ENCODE measurements at places on chromosomes 3 and 15. TPM values are rescaled to one million over a fixed set of nuclear protein-coding genes. Genes with fewer than 3 reads are reported as not detected.
A peak's percentile ranks its signal among the peaks of the same experiment; 100 is the strongest.

DUOXA1 gene
- 0.51 TPM for polyA plus RNA-seq

DUOXA2 gene
- 0.17 TPM for polyA plus RNA-seq

DNA sequence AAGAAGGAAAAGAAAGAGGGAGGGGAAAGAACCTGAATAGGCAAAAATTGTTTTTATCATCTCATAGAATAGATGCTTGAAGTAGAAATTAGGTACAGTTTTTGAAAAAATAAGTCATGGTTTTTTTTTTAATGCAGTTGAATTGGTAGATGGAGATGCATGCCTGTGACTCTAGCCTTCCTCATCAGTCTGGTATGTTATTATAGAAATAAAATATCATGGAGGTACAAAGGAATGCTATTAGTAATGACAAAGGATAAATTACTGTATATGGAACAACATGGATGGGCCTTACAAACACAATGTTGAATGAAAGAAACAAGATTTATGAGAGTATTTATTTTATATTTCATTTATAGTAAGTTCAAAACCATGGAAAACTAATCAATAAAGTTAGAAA is 162.4 kb upstream of the GALNT15 start:
- no peak for DNase-seq

DNA sequence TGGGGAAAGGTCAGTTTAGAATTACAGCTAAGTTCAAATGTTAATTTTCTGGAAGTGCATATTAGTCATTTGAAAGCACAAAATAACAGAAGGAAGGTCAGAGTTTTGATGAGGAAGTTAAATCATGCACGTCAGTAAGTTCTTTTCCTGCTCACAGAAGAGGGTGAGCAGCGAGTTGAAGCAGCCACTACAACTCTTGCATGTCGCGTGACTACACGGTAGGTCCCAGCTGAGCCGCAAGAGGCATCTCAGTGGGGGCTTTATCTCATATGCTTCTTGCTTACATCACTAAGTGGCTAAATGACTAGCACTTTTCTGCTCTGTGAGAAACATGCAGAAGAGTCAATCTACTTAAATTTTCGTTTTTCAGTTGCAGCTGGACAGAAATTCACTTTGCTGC is 21.3 kb upstream of the SEC62 start:
- DNase-seq, result no peak

ZNF774 gene
- 1.0 TPM for polyA plus RNA-seq

- no peak for DNase-seq
Measured at GRCh38 chr15:34339946-34340345, 2.4 kb upstream of the SLC12A6 start.

PLSCR4 gene
- 68.6 TPM for polyA plus RNA-seq

DNA sequence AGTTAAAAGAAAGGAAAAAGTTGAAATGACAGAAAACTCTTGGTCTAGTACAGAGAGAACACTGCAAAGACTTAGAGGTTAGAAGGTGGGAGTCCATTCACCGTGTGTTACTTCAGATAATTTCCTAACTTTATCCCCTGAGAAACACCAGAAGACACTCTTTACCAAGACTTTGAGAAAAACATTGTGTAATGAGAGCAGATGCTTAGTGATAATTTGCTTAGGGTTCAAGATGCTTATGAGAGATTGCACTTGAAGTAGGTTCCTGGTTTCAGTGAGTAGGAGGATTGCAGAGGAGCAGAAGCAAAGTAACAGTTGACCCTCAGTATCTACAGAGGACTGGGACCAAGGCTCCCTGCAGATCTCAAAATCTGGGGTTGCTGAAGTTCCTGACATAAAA is 594.1 kb downstream of the NR2F2 start:
- no peak for DNase-seq

DNA sequence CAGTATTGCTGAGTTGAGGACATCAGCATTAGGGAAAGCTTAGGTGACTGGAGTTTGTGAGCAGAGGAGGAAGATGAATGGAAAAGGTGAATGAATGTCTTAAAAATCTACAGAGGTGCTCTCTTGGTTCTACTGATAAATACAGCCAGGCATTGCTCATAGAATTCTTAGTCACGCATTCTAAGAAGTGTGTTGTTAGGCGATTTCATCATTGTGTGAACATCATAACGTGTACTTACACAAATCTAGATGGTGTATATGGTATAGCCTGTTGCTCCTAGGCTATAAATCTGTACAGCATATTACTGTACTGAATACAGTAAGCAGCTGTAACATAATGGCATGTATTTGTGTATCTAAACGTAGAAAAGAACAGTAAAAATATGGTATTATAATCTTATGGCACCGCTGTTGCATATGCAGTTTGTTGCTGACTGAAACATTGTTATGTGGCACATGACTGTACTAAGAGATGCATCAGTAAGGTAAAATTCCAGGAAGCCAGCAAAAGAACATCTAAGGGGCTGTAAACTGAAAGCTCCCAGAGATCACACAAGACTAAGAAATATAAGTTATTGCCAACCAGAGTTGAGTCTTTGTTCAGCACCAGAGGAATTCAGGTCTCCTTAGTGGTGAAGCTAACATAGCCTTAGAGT is 42.9 kb upstream of the ASB14 start:
- no peak for DNase-seq

DNA sequence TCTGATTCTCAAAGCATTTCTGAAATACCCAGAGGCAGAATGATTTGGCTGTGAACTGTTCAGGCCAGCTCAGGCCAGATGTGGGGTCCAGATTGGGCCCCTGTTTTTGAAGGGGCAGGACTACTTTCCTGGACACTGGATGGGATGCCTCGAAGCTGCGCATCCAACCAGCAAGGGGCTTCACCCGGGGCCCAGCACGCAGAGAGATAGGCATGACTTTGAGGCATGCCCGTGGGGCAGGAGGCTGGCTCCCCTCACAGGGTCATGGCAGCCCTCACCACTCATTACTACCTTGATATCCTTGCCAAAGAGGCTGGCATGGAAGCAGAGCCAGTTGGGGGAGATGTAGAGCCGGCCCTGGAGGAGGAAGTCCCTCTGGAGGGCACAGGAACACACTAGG is 30.1 kb downstream of the GRAMD2A start:
- no peak for DNase-seq

- no peak for DNase-seq
Measured at GRCh38 chr3:132211896-132212295, 105.3 kb upstream of the ACP3 start.

SLC9C1 gene
- polyA plus RNA-seq, result not detected

DNA sequence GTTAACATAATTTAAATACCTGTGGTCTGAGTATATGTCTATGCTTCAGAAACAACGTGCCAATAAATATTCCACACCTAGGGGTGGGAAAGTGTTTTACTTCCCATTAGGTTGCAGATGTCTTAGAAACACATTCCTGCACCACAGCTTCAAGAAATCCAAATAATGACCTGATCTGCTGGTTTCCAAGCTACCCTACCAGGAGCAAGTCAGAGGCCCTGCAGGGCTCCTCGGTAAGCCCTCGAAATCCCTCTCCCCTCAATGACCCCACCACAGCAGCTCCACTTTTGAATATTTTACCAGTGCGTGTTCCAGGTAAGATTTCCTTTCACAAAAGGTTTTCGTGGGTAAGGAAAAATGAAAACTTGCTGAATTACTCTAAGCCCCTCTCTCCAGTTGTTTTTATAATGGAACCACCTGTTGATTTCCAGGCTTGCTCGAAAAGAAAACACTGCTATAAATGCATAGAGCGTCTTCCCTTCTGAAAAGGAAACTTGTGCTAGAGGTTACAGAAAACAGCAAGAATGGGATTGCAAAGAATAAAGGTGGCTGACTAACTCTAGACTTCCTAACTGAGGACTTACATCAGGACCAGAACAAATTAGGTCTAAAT is 12.6 kb downstream of the IL12A start:
- DNase-seq, result no peak

- no peak for DNase-seq
Measured at GRCh38 chr3:184524981-184525336, 36.6 kb upstream of the EPHB3 start.

GRCh38 chr15:75201616-75202250 is at the start of gene C15orf39:
Gene C15orf39 (plus strand): TSS chr15:75201882. CDS start chr15:75206049, 4,167 bp downstream.
- DNase-seq, result peak; percentile 82

DNA sequence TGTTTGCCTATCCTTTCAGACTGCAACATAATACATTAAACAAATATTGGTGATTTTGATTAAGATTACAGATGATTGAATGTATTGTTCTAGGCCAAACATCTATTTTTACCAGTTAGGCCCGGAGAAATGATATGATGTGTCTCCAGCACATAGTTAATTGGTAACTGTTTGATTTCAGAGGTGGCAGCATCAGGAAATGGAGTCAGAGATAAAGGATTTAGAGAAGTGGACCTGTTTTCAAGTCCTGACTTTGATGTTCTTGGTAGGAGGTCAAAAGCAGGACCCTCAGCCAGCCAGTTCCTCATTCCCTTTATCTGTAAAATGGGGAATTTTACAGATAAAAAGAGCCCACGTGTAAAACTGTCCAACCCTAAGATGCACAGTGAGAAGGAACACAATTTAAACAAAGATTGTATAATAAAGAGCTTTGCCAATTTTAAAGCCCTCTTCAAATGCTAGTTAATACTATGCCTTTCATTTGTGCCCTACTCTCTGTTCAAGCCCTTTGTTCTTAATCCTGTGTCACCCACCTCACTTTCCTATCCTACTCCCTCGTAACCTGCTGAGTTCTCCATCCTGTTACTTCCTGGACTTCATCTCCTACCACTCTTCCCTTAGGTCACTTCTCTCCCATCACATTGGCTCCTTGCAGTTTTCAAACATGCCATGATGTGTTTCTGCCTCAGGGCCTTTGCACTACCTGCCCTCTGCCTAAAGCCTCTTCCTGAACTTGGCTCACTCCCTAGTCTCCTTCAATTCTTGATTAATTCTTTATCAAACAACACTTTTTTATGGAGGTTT is 2.5 kb downstream of the TMEM212 start:
- no peak for DNase-seq

GRCh38 chr3:9600597-9600996 is 47.0 kb upstream of the LHFPL4 start:
- DNase-seq, result no peak

DNA sequence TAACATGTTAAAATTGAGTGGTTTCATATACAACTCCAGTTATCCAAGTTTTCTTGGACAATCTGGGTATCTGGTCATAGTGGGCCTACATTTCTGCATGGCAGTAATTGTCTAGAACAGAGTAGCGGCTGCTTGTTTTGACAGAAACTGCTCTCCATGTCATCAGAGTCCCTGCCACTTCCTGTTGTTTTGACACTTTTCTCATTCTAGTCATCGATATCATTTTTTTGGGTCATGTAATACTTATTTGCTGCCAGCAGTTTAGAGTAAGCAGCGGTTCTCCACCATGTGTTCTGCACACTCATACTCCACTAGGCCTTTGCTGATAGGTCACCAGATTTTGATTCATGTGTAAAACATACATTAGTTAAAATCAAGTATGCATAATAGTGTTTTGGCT is 81.5 kb downstream of the SLC25A26 start:
- DNase-seq, result no peak

COLQ gene
- 2.8 TPM for polyA plus RNA-seq
